COR-L47 (cell line): ENCODE measurements at places on chromosomes 1 and 21.
A peak's percentile ranks its signal among the peaks of the same experiment; 100 is the strongest.

DNA sequence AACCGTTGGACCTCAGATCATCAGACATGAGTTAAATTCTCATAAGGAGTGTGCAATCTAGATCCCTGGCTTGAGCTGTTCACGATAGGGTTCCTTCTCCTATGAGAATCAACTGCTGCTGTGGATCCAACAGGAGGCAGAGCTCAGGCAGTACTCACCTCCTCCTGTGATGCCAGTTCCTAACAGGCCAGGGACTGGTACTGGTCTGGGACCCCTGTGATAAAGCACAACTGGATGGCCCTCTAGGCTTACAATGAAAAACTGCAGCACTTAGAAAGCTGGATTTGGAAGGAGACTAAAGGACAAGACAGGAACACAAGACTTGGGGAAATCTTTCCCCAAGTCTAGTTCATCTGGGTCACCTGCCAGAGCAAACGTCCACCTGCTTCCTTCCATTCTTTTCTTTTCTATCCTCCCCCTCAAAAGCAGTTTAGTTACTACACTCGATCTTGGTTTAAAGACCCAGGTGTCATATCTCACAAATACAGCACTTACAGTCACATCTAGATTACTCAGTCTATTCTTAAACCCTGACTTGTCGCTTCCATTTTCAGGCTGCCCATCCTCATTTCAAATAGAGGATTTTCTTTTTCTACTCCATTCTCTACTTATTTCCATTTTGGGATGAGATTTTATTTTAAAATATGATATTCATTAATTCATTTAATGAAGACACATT is 59.8 kb downstream of the PTPN14 start:
- no peak for DNase-seq

GRCh38 chr1:187390215-187390818 is 561.6 kb downstream of the PLA2G4A start:
- peak; percentile 35 for DNase-seq

- DNase-seq = no peak
Measured at GRCh38 chr1:56300836-56301235, 278.5 kb downstream of the PLPP3 start.

DNA sequence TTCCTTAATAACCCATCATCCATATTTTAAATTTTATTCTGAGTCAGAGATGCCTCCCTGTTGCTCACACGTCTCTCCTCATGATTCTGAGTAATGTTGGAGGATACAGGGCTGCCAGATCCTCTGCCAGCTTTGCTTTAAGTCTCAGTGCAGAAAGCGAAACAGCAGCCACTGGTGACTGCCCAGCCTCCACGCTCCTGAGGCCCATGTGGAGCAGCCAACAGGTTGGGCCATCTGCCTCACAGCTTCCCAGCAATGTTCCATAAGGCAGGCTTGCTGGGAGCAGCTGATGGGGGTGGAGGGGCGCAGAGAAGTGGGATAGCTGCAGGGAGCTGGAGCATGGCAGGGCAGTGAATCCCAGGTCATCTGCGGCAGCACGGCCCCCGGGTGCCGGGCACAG is 104.2 kb downstream of the IGSF21 start:
- no peak for DNase-seq

GRCh38 chr1:166272155-166272554 is 105.4 kb upstream of the FAM78B start:
- DNase-seq = no peak

DNA sequence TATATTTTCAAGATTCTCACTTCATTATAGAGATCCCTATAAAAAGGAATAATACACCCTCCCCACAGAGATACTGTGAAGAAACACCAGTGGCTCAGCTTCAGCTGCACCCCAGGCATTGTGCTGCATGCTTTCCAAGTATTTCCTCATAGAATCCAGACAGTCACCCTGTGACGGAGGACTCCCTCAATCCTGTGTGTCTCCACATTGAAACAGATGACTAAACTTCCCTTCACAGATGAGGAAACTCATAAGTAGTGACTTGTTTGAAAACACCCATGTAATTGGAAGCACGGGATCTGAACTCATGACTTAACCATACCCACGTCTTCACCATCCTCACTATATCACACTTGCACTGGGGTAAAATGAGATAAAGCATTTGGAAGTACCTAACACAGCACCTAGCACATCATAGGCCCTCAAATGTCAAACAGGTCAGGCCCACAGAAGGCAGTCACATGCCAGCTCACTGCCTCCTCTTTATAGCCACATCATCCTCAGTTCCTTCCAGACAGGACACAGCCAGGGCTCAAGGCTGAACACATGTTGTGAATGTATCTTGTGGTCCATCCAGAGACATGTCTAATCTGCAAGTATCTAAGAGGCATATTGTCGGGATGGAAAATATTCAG is 55.2 kb downstream of the GPR161 start:
- DNase-seq = no peak

DNA sequence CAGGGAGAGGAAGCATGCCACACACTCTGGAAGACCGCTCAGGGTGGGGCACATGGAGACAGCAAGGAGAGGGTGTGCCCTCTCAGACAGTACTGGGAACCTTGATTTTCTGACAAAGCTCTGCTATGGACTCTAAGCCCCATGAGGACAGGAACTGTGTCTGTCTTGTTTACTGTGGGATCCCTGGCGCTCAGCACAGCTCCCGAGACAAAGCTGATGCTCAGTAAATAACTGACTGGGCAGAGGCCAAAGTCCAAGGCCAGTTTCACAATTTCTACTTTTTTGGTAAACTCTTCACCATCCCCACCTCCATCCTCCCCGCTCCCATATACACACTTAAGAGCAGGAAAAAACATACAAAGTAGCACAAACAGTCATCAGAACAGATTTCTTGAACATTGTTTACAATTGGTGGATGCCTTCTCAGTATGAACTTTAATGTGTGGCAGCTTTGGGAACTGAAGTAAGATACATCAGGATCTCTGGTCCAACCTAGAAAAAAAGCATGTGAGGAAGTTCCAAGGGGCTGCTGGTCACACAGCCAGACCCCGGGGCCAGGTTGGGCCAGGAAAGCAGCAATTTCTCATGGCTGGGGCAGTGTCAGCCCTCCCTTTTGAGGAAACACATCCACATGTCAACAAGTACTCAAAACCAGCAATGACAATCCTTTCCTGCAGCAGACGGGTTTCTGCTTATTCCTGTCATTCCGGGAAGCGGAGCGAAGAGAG is 5.6 kb upstream of the AHCYL1 start:
- no peak for DNase-seq

DNA sequence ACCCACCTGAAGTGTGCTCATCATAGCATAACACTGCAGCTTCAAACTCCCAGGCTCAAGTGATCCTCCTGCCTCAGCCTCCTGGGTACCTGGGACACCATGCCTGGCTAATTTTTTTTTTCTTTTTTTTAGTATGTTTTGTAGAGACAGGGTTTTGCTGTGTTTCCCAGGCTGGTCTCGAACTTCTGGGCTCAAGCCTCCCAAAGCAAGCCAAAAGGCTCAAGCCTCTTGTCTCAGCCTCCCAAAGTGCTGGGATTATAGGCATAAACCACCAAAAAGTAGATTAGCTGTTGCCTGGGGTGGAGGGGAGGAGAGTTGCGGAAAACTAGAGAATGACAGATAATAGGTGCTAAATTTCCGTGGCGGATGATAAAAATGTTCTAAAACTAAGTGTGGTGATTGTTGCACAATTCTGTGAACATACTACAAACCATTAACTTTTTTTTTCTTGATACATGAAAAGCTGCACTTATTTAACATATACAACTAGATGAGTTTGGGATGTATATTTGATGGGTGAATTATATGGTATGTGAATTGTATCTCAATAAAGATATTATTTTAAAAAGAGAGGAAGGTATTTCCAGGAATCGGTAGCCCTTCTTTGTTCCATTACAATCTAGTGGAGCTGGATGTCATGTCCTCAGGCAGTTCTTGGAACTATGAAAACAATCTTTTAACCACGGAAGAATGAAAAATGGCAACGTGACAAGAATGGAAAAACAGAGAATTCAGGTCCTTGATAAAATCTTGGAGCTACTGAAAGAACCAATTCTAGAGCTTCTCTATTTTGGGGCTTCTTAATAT is 27.3 kb upstream of the MED18 start:
- DNase-seq = no peak

DNA sequence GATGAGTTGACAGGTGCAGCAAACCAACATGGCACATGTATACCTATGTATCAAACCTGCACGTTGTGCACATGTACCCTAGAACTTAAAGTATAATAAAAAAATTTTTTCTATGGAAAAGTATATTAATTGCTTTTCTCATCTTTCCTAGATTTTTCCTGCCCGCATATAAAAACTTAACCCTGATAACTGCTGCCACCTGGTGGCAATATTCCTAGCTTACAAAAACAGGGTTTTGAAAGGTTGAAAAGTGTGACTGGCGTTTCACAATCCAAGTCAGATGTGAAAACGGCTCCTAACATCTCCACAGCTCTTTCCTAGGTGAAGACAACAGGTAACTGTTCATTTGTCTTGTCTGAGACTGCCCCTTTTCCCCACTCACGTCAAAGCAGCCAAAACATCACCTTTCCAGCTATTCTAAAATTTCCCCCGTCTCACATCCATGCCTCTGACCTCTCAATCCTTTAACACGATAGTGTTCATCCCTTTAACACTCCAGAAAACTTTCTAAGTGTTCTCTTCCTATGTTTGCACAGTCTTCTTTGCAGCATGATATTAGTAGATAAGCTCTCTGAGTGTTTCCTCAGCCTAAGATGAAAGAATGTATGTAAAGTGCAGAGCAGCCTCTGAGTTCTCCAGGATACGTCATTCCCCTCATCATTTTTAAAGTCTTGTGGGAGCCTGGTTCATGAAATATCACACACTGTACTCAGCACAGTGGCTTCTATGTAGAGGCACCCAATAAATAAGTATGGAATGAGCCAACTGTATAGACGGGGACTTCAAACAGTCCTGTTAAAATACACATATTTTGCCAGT is 27.5 kb downstream of the OVGP1 start:
- DNase-seq = peak; percentile 51

- DNase-seq = no peak
Measured at GRCh38 chr1:240967070-240967724, 355.2 kb upstream of the GREM2 start.

DNA sequence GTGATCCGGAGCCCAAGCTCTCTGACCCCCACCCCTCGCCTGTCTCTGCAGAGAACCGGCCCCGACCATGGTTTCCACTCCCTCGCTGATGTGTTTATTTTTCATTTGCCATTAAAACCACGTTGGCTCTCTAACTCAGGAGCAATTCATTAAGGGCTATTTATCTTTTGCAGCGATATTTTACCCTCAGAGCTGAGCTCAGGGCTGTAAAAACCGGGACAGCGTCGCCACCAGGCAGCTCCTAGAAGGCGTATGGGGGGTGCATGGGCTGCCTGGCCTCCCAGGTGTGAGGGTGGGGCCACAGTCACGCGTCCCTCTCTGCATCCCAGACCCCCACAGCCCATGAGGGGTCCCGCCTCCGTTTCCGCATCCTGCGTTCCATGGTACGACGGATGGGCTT is 71.4 kb downstream of the PRDM16 start:
- DNase-seq = no peak

DNA sequence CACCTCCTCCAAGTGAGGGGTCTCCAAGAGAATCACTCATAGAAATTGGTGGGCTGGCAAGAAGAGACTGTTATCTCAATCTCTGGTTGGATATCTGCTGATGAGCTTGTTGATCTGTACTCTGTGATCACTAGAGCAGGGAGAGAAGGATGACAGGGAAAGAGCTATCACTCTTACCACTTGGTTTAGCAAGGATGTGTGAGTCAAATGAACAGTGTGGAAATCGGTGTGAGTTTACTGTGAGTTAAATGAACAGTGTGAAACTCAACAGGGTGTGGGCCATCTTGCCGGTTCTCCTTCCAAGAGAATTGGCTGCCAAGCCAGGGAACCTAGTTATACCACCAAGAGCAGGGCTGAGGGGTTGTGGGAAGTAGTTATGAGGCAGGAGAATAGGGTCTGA is 33.3 kb upstream of the CD1D start:
- no peak for DNase-seq

DNA sequence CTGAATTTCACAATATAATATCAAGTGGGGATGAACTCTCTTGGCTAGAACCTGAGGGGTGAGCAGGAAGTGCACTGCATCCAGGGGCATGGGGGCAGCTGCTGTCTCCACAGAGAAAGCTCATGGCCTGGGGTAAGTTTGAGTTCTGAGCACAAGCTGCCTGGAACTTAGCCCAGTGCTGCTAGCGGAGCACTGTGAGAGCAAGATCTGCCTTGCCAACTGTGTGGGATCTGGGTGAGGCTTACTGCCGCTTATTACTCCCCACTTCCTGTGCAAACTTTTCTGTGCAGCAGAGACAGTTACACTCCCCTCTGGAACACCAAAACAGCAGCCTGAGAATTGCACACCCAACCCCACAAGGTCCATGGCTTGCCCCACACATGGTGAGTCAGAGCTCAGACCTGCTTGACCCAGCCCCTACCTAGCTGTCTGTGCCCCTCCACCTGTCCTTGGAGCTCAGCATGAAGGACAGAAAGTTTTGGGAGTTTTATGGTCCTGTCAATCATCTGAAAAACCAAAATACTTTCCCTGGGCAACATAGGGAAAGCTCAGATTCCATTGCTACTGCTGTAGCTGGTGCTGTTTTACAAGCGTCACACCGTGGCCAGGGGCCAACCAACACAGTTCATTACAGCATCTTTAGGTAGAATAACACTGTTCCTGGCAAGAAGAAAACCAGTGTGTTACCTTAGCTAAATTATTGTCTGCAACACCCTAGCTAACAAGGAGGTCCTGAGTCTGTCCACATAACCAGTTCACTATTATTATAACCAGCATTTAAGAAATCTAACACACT is 762.1 kb upstream of the NEGR1 start:
- no peak for DNase-seq

DNA sequence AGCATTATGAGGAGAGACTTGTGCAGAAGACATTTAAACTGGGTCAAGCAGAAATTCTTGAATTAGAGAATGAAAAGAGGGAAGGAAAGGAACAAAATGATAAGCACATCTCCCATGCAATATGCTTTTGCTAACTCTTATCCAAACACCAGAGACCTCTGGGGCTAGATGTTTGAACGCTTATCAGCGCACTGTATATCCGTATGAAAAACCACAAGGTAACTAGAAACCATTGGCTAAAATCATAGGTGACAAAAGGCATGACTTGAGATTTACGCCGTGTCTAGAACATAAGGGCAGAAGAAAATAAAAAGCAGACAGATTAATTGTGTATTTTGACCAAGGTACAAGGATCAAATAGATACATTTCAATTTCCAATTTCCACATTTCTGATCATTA is 38.0 kb upstream of the TIAM1 start:
- DNase-seq = no peak

GRCh38 chr1:1665815-1666251 is 7.0 kb upstream of the CDK11B start:
- DNase-seq = no peak

- no peak for DNase-seq
Measured at GRCh38 chr1:24963099-24963872, 33.2 kb upstream of the RUNX3 start.

GRCh38 chr1:6588893-6589520 is 9.2 kb downstream of the ZBTB48 start:
- no peak for DNase-seq

DNA sequence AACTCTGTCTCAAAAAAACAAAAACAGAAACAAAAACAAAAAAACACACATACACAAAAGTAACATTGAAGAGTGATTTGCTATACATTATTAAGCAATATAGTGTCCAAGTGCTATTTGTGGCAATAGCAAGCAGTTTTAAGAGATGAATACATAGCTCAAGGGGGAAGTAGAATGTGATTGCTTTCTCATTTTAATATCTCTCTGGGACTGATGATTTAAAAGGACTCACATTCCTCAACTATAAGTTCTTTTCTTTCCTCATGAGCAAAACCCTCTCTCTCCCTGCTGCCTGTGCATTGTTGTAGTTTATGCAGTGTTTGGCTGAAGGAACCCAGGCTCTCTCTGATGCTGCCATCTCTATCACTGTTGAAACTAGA is 47.0 kb upstream of the CSF1 start:
- no peak for DNase-seq

GRCh38 chr1:184191181-184191621 is 139.7 kb downstream of the TSEN15 start:
- DNase-seq = no peak
